AG04449 (cell line): ENCODE measurements at places on chromosomes 4 and X.

GRCh38 chr4:139210486-139210885, 33.5 kb upstream of the ELF2 start:
- no peak for DNase-seq

DNA sequence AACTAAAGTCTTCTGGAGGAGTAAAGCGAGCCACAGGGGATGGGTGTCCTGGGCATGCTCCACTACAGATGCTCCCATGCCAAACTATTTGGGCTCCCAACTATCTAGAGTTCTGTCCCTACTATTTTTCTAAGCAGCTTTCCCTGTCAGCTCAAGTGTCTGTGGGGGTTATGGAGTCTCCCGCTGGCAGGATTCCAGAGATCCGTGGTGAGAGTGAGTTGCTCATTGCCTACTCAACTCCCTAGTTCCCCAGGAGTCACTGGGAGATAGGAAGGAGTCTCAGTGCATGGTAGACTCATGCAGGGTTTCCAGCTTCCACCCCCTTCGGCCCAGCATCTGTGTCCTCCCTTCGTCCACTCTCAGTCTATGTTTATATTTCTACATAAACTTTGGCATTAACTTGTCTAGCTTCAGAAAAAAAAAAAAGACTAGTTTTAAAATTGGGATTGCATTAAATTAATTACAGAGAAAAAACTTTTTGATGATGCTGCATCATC, 55.1 kb upstream of the INPP4B start:
- no peak for DNase-seq

DNA sequence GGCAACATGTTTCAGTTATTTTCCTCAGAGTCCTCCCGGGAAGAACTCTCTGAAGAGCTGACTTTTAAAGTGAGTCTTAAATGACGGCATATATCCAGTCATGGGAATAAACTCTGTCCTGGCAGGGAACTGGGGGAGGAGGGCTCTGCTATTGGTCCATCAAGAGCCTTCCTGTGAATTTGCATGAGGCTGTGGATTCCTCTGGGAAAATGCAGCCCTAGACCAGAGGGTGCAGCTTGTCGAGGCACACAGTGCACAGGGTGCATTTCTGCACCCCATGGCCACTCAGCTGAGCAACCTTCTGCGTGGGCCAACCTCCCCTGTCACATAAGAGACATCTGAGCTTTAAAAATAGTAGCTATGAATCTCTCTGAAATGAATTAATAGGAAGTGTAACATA, 360.0 kb downstream of the GALNTL6 start:
- no peak for DNase-seq

GRCh38 chr4:122861172-122861943, 34.7 kb downstream of the FGF2 start:
- no peak for DNase-seq

- DNase-seq: no peak
These were observed 9.5 kb downstream of the RGS12 start for GRCh38 chr4:3302173-3302785.

DNA sequence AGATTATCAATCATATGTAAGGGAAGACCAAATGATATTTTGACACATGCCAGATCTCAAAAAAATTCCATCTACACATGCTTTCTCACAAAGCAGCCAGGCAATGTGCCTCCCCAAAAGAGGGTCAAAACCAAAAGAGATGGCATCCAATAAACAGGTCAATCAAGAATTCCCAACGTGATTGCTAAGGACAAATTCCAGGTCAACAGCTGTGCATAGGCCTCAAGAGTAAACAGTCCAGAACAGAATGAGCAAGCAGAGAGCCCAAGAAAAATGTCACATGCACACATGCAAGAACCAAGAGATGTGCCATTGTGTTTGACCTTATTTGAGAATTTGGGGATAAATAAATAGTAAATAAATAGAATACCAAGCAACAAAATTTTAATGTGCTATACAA, 136.7 kb downstream of the APBB2 start:
- DNase-seq: no peak

DNA sequence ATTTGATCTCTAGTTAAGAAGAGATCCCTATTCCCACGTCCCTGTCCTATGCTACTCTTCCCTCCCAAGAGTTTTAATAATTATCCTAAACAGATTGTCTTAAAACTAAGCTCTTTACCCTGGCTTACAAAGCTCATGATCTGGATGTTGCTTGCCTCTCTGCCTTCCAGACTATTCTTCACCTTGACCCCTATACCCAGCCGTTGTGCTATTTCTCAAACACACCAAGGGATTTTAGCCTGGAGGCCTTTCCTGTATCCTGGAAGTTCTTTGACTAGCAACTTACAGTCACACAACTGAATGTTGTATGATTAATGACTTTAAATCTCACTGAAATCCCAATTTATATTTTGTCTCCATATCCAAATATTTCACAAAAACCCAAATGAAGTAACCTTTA, 314.9 kb downstream of the ADGRL3 start:
- no peak for DNase-seq

DNA sequence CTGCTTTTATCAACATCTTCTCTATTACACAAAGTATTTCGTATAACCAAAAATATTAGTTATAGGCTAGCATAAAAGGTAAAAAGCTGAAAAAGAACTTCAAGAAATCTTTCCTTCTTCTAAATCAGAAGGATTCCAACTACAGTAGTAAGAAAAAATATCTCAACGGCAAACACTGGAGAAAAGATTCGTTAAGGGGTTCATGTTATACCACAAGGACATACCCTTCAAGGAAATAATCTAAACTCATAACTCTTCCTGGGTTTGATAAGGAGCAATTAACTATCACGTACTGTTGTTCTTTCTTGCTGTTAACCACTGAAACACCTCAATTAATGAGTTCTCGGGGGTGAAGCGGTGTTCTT, 1.5 kb downstream of the SMIM14 start:
- no peak for DNase-seq

DNA sequence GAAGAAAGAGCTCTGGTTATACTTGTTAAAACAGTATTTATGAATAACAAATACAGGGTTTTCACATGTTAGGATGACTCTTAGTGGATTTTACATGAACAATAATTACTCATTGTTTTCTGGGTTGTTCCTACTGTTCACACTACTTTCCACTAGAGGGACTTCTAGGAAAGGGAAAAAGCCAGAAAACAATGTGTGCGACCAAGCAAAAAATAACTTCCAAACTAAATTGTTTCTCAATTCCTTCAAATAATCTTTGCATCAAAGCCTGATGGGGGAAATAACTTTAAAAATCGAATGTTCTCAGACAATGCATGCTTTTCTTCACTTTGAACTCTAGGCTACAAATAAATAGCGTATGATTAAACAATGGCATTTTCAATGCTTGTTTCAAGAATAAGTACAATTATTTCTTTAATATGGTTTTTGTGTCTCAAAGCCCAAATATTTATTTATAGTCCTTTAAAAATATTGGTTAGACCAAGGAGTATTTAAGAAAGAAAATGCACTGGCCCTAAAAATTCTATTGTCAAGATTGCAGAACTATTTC, 72.1 kb upstream of the ETNPPL start:
- DNase-seq: no peak

- DNase-seq: no peak
These were observed 11.8 kb upstream of the ZNF630 start for GRCh38 chrX:48083212-48083611.

DNA sequence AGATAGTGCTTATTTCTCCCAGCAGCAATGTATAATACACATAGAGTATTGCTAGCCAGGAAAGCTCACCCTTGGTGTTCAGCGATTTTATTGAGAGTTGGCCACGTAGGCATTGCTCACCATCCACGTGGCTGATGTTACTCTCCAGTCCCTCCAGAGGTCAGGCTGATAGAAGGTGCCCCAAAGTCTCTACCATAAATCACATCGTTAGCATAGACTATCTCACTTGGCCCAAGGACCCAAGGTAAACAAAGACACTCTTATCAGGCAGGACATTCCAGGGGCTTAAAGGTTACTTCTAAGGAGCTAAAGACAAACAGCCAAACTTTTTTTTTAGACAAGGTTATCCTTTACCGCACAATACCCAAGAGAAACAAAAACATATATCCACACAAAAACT, 30.3 kb upstream of the RGN start:
- DNase-seq: no peak

DNA sequence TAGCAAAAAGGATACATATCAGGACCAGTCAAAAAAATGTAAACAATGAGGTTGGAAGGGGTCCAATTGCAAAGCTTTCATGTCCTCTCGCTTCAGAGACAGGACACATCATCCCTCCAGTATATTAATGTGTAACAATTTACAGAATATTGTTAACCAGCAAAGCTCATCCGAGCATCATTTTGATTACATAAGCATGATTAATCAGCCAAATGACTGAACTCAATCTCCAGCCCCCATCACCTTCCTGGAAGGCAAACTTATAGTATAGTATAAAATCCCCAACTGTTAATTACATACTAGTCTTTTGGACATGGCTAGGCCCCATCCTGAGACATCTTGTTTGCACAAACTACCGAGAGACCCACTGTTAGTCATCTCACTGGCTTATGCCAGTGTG, 77.6 kb upstream of the TRAM1L1 start:
- DNase-seq: no peak

- DNase-seq: no peak
These were observed 47.8 kb upstream of the DDX53 start for GRCh38 chrX:22952010-22952409.

- DNase-seq: no peak
These were observed 1.1 kb downstream of the FBXL5 start for GRCh38 chr4:15653864-15654592.
